ENCODE measurements at places on chromosomes 11 and 22.

GRCh38 chr11:99316776-99317520 is 296.2 kb downstream of the CNTN5 start:
- no peak for DNase-seq

DNA sequence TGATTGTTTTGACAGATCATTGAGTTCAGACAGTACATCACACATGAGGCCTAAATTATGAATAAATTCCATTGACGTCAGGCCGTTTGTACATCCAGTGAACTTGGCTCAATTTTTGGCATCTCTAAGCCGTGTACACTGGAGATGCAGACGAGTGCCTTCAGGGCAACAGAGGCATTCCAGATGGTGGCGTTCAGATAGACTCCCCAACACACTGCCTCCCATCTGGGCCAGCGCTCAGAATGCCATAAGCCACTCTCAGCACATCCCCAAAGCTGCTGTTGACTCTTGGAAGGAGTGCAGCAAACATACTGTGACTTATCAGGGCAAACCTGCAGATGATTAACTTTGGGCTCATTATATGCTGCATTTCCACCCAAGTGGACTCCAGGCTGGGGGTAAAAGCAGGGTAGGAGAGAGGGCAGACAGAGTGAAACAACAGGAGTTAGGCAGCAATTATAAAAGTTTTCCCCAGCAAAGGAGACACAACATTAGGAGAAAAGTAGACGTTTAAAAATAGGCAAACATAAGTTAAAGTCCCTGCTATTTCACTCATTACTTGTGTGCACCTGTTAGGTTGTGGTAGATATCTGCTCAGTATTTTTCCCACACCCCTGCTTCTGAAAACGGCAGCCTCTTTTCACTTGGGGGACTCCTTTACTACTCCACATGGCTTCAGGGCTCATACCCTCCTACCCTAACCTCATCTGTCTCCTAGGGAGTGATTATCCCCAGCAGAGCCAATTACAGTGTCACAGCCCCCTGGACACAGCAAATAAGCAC is 60.2 kb upstream of the PDE3B start:
- no peak for DNase-seq

DNA sequence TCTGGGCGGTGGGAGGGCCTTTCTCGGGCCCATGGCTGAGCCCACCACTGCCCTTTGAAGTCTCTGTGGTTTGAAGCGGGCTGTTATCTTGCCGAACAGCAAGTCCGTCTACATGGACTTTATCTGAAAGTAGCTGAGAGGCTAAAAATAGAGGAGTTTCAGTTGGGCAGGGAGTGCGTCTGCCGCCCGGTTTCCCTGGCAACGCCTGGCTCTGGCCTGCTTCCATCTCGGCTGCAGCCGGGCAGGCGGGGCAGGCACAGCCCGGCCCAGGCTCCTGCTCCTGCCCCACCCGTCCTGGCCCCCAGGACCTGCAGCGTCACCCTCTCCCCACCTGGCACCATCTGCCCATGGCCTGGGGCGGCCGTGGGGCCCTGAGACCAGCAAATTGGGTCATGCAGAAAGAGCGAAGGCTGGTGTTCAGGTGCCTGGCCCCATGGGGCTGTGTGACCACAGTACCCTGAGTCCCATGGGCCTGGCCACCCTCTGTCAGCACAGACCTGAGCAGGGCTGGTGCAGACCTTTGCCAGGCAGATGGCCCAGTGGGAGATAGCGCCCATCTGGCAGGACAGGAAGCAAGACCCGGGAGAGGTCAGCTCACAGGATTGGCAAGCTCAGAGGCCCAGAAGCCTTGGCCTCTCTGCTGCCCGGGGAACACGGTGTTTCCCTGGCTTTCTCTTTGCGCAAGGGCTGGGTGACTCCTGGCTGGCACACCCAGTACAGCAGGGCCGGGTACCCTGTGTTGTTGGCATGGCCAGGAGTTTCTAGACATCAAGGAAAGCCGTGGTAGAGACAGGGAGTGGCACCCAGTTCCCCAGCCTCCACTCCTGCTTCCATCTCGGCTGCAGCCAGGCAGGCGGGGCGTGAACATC is 79.1 kb upstream of the KCNQ1OT1 start:
- DNase-seq, result no peak

DNA sequence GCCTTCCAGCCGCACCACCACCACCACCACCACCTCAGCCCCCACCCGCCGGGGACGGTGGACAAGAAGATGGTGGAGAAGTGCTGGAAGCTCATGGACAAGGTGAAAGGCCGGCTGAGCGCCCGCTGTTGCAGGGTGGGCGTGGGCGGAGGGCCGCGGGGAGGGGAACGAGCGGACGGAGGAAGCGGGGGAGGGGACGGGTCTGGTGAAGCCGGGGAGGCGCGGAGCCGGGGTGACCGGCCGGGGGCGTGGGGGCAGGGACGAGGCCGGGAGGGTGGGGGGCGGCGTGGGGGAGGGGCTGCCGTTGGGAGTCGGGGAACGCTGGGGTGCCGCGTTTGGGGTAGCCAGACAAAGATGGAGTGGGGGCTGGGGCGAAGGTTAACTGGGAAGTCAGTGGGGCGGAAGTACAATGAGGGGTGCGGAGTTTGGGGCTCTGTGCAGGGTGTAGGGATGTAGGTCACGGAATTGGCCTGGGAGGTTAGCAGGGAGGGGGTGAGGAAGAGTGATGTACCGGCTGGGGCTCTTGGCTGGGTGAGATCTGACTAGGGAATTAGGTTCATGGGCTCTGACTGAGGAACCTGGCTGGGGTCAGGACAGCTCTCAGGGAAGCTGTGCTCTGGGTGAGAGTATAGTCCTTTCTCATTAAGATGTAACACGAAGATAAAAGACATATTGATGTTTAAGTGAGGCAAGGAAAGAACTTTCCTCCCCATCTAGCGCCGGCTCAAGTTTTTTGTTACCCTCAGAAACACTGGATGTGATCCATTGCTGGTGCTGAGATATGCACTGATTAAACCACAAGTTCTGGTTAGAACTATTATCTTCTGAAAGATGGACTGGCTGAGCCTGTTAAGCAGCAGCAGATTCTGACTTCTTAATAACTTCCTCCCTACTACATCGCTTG is 624 bp downstream of the CBL start:
- peak; percentile 34 for DNase-seq

GRCh38 chr22:38243007-38243765 is 29.6 kb downstream of the TMEM184B start:
- no peak for DNase-seq

- DNase-seq, result no peak
Observed at GRCh38 chr11:15476371-15476917, 361.7 kb downstream of the INSC start.

DNA sequence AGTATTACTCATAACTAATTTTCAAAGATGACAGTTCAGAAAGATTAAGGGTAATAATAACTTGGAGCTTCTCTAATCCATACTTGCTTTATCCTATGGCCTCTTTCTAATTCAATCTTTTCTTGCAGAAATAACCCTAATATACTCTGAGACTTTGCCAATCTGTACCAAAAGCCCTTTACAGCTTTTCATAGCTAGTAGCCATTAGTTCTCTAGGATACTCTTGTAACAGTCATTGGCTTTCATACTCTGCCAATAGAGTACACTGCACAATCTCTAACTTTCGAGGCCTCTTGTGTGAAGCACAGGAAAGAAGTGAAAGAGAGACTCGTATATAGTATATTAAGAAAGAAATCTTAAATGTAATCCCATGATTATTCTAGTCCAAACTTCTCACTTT is 38.1 kb downstream of the SLC36A4 start:
- no peak for DNase-seq

- no peak for DNase-seq
Observed at GRCh38 chr11:117634756-117635603, 162.0 kb downstream of the DSCAML1 start.

- DNase-seq, result no peak
Observed at GRCh38 chr11:540583-541432, 3.5 kb downstream of the LRRC56 start.

DNA sequence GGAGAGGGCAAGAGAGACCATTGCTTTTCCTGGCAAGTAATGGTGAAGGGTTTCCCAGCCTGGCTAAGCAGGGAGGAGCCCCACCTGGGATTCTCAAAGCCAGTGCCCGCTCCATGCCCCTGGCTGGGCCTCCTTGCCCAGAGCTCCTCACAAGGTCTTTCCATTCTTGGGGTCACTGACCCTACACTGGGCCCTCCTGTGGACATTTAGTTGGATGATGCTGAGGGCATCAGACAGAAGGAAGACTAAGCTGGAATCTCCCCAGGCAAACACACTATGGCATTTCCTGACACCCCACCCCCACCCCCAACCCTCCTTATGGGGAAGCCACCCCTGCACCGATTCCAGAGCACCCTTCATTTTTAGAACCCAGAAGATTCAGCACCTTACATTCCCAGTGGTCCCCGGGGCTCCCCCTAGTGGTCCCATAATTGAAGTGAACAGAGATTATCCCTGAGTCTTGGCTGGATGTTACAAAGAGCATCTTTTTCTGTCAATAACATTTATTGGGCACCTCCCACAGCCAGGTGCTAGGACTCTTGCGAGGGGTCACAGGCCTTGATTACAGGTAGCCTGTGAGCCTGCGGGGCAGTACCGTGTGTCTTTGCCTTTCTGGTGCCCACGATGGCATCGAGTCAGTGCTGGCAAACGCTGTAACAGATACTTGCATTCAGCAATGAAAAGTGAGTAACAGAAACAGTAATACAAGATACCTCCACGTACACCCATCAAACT is 548.5 kb downstream of the BUD13 start:
- DNase-seq, result no peak

DNA sequence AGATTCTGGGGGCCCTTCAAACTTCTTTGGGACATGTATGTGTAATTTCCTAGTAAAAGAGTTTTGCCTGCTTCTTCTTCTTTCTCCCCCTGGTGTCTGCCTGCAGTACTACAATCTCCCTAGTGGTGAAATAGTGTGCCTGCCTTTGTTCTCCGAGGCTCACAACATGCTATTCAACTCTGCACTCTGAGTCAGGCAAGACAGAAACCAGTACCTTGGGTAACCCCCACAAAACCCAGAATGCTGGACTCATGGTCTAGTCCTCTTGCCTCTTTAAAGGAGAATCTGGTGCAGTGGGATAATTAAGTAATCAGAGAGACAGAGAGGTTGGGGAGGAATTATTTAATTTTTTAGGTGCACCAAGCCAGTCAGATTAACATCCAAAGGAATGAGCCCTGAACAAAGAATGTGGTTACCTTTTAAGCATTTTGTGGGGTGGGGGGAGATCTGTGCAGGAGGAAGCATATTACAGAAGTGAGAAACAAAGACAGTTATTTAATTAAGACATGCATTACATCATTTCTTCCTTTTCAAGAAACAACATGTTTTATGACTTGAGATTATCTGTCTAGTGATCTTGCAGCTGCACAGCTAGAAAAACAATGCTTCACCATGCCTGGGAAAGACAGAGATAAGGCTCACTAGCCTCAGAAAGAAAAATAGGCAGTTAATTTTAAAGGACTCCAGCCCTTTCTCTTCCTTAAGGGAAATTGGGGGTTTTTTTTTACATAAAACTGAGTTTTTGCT is 11.0 kb upstream of the MS4A6A start:
- peak; percentile 11 for DNase-seq

DNA sequence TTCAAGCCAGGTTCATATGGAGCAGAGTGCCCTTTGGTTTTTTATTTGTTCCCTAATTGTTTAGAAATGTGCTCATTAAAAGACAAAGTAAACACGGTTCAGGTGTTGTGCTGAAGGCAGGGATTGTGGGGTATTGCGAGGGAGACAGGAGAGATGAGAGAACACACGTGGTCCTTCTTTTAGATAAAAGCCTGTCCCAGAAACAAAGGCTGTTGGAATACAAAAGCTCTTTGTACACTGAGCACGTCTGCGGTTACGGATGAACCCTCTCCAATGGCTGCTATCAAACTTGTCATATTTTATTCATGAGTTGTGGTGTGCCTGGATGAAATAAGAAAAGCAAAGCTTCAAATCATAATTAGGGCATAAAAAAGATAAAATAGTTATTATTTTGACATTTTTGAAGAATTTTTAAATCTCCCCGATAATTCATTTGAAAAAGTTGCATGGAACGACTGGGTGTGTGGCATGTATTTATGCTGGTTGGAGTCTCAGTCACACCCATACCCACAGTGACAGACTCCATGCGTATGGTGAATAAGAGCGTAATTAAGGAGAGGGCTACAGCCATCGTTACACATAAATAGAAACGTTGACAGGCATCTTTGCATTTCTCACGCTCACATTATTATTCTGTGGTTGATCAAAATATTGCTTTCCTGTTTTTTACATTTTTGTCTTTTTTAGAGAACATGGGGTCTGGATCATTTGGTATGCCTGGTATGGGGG is 92.9 kb downstream of the NELL1 start:
- no peak for DNase-seq

DNA sequence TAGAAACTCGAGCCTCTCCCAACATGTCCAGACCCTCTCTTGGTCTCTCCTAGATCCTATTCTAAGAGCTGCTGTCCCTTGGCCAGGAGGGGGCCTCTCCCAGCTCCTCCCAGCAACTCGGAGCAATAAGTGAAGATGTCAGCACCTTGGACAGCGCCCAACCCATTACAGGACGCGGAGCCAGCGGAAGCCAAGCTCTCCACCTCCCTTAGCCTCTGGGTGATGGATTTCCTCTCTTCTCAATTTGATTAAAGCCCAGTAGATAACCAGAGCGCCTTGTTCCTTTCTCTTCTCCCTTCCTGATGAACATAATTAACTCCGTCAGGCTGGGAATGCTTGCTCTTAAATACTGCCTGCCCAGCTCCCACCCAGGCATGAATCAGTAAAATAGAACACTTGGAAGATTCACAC is 26.2 kb upstream of the TPBGL start:
- peak; percentile 58 for DNase-seq

- DNase-seq, result no peak
Observed at GRCh38 chr22:41539146-41540005, 4.9 kb downstream of the POLR3H start.

GRCh38 chr11:17687946-17688670 is 31.3 kb upstream of the MYOD1 start:
- DNase-seq, result no peak

GRCh38 chr22:40757071-40757470 is 62.1 kb downstream of the SLC25A17 start:
- DNase-seq, result no peak

DNA sequence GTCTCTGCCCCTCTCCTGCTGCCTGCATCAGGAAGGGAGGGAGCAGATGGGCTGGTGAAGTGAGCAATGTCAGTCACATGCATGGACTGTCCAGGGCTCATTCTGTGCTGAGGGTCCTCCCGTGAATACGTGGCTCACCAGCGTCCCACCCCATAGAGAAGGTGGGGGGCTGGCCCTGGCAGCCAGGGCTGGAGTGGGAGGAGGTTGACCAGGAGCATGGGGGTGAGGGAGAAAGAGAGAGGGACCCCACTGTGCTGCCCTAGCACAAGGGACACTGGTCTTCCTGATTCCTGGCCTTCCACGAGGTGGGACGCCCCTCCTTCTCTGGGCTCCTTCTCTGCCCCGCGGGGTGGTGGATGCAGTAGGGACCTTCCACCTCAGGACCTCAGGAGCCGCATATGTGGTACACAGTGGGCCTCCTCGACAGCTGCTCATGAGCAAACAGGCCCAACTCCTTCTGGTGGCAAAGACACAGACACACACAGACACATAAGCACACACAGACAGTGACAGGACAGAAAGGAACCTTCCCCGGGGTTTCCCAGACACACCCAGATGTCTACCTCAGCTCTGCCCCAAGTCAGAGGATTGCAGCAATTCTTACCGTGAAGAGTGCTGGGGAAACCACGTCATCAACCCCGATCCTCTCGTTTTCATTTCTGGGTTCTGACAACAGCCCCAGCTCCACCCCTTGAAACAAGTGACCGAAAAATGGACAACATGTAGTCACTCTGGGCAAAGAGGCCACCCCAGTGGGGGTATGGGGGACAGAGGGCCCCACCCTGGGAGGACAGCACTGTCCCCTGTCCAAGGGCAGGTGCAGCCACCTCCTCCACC is 3.6 kb upstream of the APOBEC3A start:
- no peak for DNase-seq

All from activated naive CD4-positive, alpha-beta T cell (primary cell).